Urinary bladder (tissue), 4 donors: ENCODE measurements at places on chromosomes 3 and 15. TPM values are rescaled to one million over a fixed set of nuclear protein-coding genes. Genes with fewer than 3 reads are reported as not detected.

Gene KIF15
- 16.1 TPM for total RNA-seq

GRCh38 chr15:67870868-67871408, 31.1 kb upstream of the RNU6-1 start:
- no peak for DNase-seq

GRCh38 chr3:154753101-154753500, 323.1 kb upstream of the GPR149 start:
- no peak for DNase-seq

DNA sequence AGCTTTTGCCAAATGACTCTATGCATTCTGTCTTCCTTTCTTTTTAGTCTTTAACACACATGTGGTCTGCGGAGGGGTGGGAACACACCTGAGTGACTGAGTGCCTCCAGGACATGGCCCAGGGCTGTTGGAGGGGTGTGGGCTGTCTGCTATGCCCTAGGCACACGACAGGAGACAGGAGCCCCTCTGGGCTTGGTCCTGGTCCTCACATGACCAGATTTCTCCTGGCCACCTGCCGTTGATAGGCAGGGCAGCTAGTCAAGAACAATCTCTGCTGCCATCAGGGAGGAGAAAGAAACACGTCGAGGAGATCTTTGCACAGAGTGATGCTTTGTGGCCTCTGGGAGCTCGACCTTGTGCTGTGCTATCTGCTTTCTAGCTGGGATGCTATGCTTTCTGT, 176.6 kb downstream of the KLF13 start:
- DNase-seq = no peak

DNA sequence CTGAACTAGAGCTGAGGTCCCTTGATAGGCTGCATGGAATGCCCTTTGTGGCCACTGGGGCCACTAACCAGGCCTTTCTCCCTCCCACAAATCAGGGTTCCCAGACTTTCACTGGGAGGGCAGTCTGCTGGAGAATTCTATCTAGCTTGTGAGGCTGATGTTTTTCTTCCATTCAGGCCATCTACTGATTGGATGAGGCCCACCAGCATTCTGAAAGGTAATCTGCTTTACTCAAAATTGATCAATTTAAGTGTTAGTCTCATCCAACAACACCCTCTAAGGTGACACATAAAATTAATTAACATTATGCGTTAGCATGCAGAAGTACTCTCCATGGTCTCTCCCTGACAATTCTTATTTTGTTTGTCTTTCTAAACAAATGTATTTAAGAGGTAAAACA, 80.5 kb downstream of the RTP4 start:
- no peak for DNase-seq

GRCh38 chr15:85168642-85169173, 187.1 kb downstream of the PDE8A start:
- no peak for DNase-seq

- DNase-seq = no peak
Measured at GRCh38 chr3:8069471-8069870, 432.2 kb upstream of the LMCD1 start.

DNA sequence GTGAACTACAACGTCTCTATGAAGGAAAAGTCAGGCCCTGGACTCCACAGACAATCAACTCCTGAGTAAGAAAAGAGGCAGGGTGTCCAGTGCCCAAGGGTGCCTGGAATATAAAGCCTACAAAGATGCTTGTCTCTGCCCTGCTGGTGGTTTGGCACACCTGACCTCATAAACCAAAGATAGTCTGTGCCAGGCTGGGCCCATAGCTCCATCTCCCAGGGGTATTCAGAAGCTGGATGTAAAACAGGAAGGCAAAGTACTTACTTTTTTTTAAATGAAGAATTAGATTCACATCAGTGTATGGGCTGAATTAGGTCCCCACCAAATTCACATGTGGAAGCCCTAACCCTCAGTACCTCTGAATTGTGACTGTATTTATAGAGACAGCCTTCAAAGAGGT, 66.6 kb upstream of the HERC1 start:
- DNase-seq = no peak

DNA sequence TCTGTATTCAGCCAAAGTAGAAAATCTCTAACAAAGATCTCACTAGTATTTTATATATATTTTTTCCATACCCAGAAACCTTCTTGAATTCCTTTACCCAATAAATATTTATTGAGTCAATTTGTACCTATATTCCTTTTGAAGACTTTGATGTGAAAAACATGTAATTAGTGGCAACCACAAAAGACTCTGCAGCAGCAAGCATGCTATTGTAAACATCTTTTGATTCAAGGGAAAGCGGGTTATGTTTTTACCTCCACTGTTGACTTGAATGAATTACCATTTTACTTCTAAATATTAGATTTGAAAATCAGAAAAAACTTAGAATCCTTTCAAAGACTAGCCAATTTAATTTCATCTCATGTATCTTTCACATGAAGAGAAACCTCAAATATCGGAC, 2.4 kb downstream of the GPR15 start:
- no peak for DNase-seq

DNA sequence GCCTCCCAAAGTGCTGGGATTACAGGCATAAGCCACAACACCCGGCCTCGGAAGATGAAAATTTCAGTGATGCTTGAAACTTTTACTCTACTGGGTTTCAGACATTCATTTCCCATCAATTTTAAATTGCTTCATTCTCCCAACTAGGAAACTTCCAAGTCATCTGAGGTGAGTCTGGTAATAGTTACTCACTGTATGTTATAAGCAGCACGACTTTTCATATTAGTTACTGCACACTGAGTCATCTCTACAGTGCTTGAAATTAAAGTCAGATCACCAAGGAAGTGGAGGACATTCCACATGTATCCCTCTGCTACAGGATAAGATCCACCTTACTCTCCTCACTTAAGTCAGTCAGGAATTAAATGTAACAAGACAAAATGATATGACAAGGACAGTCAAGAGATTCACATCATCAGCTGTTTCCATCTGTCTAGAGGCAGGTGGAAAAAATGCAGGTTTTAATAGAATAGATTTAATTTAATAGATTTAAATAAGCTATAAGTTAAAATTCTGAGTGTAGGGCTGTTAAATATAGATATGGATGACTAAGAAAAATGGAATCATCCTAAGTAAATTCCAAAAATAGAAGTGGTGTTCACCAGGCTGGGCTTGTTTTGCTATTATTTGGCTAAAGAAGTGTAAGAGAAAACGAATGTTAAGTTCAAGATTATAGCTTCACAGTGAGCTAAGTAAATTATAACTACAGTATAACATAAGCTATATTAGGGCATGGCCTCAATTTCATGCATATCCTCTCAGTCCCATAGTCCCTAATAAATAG, 104.4 kb downstream of the TMCO5A start:
- DNase-seq = no peak
